Activated CD4-positive, alpha-beta T cell treated with anti-CD3 and anti-CD28 coated beads, Interleukin-2, amount 50 U/mL, for 16 hours (primary cell): ENCODE measurements at places on chromosomes 1 and 21.

DNA sequence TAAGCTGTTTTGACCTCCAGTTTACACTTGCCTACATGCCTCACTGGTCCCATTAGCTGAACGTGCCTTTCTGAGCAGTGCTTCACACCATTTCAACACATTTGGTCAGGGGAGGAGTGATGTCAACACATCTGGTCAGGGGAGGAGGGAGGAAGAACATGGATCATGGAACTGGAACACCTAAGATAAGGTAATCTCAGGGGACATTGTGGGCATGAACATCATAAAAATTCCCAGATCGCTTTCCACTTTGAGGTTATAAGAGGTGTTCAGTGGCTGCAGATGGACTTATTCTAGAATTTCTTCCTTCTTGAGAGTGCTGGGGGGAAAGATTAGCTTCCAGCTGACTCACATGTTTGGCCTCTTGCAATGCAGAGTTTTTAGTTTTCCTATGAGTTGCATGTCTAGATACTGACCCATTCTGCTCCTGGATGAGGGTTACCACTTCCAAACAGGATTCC lies 2.0 kb downstream of the QSOX1 start:
- no peak for DNase-seq

GRCh38 chr1:68478662-68479061 lies 18.2 kb downstream of the DEPDC1 start:
- no peak for DNase-seq

DNA sequence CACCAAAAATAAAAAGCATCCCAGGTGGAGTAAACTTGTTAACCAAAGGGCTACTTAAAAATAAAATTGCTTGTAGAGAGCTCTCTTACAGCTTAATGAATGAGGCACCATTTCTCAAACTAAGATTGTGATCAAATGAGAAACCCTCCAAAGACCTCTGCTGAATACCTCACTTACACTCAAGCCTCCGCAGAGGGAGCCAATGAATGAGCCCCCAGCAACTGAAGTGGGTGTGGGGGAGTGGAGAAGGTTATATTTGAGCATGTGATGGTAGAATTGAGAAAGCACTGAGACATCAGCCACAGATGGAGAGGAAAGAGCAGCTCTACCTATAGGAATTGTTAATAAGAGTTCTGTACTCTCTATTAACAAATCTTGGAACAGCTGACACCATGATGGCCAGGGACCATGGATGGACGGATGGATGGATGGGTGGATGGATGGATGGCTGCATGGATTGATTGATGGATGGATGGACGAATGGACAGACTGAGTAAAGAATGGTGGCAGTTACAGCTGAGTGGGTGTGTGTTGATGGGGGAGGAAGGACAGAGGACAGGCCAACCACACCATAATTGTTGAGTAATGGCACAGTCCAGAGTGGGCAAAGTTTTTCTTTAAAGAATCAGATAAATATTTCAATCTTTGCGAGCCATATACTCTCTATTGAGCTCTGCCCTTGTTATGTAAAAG lies 20.3 kb upstream of the TIAM1 start:
- no peak for DNase-seq

GRCh38 chr21:34914239-34914638 lies 134.9 kb downstream of the RUNX1 start:
- DNase-seq: no peak

DNA sequence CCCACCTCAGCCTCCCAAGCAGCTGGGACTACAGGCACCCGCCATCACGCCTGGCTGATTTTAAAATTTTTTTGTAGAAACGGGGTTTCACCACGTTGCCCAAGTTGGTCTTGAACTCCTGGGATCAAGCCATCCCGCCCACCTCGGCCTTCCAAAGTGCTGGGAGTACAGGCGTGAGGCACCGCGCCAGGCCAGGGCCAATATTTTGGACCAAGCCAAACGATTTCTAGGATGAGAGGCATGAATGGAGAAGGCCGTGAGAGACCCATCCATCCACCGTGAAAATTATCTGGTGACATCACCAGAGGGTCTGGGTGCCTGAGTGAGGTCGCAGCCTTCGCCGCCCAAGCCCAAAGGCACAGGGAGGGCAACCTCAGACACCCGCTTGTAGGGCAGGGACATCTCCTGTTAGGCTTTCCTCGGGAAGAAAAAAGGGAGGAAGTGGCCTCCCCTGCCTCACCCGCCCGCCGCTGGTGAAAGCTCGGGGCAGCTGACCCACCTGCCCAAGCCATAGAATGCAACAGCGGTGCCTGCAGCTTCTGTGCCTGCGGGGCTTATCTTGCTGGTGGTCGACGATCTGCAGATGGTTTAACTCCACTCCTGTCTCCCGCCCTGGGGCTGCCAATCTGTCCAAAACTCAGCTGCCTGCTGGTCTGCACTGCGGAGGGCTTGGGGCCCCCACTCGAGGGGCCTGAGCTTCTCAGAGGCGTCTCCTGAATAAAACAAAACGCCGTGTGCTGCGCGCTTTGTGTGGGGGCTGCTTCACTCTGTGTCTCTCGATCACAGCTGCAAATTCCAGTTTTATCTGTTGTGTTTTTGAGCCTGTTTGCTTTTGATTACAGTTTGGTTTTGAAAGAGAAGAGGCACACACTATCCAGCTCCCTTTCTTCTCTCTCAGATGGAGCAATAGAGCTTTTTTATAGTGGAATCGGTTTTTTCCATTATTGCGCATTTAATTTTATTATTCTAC lies 85.8 kb downstream of the MRPS6 start:
- no peak for DNase-seq

DNA sequence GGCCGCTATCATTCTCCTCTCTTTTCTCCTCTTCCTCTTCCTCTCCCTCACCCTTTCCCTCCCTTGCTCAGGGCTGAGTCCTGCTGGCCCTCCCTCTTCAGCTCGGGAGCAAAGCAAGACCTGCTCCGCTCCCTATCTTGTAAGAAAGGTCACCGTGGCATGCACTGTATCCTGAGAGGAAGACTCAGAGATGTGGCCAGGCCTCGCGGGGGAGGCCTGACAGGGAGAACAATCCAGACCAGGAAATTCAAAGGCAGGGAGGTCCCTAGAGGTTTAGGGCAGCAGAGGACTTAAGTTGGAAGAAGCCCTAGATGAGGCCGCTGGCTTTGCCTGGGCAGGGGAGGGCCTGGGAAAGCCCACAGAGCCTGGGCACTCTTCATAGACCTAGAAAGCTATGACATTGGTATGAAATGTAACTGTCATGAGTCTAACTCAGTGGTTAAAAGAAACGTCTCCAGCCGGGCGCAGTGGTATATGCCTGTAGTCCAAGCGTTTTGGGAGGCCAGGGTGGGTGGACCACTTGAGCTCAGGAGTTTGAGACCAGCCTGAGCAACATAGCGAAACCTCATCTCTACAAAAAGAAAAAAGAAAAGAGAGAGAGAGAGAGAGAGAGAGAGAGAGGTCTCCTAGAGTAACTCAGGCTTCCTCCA lies 14.6 kb upstream of the PTAFR start:
- DNase-seq: no peak

DNA sequence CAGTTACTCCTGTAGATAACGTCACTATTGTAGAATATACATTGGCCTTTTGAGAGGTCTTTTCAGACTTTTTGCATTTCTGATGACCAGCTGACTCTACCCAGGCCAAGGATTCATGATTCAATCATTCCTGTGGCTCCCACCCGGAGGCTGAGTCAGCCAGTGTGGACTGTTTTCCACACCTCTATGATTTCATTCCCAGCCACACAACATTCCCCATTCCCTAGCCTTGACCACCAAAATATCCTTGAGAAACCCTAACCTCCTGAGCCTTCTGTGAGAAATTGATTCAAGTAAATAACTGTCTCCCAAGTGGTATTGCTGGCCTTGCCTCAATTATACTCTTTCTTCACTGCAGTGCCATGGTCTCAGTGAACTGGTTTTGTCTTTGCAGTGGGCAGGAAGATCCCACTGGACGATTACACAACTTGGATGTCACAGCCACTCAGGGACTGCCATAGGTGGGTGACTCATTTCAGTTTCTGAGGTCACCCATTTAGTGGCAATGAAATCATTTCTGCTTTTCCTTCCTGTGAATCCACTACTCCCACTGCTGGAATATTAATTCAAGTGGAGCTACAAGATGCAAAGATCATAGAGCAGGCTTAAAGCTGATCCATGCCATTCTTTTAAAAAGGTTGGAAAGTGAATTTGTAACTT lies 518.6 kb upstream of the ZP4 start:
- DNase-seq: no peak

DNA sequence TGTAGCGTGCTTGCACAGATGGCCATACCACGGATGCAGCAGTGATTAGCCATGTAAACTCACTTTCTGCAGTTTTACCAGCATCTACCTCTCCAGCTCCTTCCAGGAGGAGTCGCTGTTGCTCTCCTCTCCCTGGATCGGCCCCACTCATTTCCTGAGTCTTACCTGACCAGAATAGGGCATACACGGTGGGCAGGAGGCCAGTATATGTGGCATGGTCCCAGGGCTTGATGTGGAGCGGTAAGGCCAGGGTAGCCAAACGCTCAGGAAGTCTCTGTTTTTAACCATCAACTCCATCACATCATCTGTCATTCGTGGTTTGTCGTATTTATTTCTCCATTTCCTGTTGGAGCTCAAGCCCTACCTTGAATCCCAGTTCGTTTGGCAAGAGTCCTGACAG lies 163.4 kb upstream of the USP24 start:
- DNase-seq: peak; percentile 21

GRCh38 chr1:166032572-166033371 lies 134.0 kb downstream of the FAM78B start:
- no peak for DNase-seq

- no peak for DNase-seq
Measured at GRCh38 chr1:232599178-232600041, 30.5 kb downstream of the SIPA1L2 start.

- DNase-seq: peak; percentile 16
Measured at GRCh38 chr1:59903141-59903754, 23.3 kb downstream of the CYP2J2 start.

DNA sequence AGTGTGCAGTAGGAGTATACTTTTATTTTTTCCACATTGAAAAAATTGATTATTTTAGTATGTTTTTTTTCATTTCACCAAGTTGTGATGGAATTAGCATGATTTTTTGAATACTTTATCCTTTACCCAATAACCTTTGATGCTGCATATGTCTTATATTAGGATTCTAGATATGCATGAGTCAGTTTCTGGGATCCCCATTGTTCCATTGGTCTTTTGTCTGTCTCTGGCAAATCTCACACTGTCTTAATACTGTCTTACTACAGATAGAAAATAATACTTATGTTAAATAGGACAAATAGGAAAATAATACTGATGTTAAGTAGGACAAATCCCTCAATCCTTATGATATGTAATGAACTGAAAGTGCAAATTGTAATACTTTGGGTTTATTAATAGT lies 54.3 kb upstream of the ASB17 start:
- no peak for DNase-seq

- DNase-seq: no peak
Measured at GRCh38 chr21:42781150-42781970, 98.0 kb downstream of the WDR4 start.

DNA sequence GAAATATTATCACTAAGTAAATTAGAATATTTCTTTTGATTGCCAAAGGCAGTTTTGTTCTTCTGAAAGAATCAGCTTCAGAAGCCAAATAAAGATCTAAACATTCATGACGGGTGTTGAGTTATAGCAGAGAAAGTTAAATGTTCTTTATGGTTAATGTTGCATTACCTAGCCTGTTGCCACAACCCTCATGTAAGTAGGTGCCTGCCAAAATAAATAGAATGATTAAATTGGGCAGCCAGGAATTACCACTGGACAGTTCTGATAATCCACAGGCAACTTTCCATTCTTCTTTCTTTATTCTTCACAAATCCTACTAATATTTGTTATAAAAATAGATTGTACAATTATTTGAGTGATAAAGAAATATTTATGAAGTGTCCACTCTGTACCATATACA lies 217.9 kb upstream of the NRIP1 start:
- DNase-seq: no peak

- DNase-seq: no peak
Measured at GRCh38 chr1:53653631-53654030, 85.3 kb downstream of the GLIS1 start.

GRCh38 chr1:201758499-201759050 lies 70.4 kb upstream of the IPO9 start:
- DNase-seq: no peak

- peak; percentile 55 for DNase-seq
Measured at GRCh38 chr1:64744492-64745180, at the start of gene RAVER2. Gene RAVER2 (plus strand): TSS chr1:64745075. CDS start chr1:64745173, 98 bp downstream.

DNA sequence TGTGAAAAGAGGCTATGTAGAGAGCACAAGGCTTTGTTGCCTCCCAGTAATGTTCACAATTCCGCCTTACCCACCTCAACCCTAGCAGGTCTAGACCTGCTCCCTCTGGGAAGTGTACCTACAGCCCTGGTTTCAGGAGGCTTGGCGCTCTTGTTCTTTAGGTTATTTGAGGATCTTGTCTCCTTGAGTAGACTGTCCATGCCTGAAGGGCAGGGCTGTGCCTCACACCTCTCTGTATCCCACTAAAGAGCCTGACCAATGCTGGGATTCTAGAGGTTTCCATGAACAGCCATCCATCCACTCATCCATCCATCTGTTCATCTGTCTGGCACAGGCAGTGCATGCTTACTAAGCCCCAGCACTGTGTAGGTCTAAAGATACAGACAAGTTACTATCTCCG lies 1.0 kb downstream of the RAB7B start:
- no peak for DNase-seq

GRCh38 chr1:177569476-177569875 lies 398.7 kb downstream of the BRINP2 start:
- no peak for DNase-seq

DNA sequence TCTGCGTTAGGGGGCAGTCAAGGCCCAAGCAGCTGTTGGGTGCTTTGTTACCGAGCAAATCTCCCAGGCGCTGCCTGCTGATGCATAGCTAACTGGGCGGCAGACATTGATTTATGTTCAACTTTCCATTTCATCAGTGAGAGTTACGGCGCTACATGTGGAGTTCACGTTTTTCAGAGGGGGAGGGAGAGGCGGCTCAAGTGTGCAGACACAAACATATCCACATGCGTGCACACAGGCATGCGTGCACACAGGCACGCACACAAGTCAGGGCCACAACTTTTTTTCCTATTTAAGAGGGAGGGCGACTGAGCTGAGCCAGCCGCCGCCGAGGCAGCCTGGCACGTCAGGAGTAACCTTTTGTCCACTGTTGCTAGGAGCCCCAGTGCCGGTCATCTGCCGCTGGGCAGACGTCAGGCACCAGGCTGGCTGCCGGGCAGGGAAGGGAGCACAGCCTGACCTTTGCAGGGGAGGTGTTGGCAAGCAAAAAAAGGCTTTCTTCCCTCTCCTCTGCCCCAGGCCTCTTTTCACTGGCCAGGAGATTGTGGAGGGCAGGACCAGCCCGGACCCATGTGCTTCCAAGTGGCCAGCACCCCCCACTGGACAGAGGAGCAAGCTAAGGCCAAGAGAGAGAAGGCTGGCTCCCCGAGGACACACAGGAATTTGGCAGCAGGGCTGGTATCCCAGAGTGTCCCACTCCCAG lies 73.3 kb downstream of the MRPL37 start:
- no peak for DNase-seq

- no peak for DNase-seq
Measured at GRCh38 chr1:63032171-63032570, 248.2 kb downstream of the ATG4C start.

- DNase-seq: no peak
Measured at GRCh38 chr1:61839679-61840078, 97.4 kb downstream of the PATJ start.

- peak; percentile 29 for DNase-seq
Measured at GRCh38 chr1:156504438-156504813, 3.9 kb upstream of the MEF2D start.
